Adipocyte (in vitro differentiated cells): ENCODE measurements at places on chromosomes 5 and 9.

GRCh38 chr5:157956271-157956885 lies 97.4 kb upstream of the CLINT1 start:
- DNase-seq, result no peak

GRCh38 chr9:114429488-114429887 lies 41.7 kb upstream of the AKNA start:
- no peak for DNase-seq

- DNase-seq, result no peak
Measured at GRCh38 chr5:163947848-163948666, 442.6 kb downstream of the MAT2B start.

- DNase-seq, result peak; percentile 10
Measured at GRCh38 chr5:55030676-55031369, 6.8 kb downstream of the GZMK start.

DNA sequence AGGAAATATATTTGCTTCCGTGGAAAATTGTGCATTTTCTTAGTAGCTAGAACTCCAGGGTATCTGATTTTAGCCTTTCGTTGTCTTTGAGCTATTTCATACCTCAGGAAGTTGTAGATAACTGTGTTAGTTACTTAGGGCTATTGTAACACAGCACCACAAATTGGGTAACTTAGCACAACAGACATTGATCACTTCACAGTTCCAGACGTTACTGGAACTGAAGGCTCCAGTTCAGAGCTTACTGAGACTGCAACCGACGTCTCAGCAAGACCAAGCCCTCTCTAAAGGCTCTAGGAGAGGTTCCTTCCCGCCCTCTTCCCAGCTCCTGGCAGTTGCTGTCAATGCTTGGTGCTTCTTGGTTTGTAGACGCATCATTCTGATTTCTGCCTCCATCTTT lies 17.7 kb upstream of the ANKRD33B start:
- no peak for DNase-seq

- no peak for DNase-seq
Measured at GRCh38 chr5:67050125-67050524, 146.5 kb downstream of the CD180 start.

GRCh38 chr9:132637351-132637750 lies 32.4 kb downstream of the DDX31 start:
- no peak for DNase-seq

DNA sequence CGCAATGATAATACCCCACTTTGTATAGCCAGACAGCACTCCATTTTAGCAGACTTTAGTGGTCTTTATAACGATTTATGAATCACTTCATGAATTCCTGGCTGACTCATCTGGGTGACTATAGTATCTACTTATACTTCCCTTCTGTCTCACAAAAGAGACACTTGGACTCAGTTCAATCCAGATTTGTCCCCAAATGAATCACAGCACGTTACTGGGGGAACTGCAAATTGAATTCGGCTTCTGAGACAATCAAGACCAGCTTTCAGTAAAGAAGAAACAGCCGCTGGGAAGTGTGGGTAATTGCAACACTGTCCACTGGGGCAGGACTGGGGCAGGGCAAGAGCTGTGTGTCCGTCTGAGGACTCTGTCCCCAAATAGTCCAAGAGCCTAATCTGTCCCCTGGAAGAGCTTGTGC lies 337.3 kb upstream of the RFX3 start:
- DNase-seq, result peak; percentile 87

DNA sequence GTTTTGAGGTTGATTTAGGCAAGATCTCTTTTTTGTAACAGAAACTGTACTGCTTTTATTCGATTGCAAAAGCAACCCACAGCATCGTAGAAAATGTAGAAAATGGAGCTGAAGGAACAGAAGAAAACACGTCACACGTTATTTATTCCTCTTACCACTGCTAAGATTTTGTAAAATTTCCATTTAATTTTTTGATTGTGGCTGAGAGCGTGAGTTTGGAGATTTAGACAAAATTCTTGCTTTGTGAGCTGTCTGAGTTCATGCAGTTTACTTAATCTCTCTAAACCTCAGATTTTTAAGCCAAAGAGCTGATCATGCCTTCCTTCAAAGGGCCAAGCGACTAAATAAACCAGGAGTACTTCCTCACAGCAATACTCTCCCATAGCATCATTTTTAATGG lies 24.8 kb downstream of the DPYSL3 start:
- peak; percentile 69 for DNase-seq

GRCh38 chr5:5372930-5373329 lies 49.5 kb upstream of the ICE1 start:
- no peak for DNase-seq

DNA sequence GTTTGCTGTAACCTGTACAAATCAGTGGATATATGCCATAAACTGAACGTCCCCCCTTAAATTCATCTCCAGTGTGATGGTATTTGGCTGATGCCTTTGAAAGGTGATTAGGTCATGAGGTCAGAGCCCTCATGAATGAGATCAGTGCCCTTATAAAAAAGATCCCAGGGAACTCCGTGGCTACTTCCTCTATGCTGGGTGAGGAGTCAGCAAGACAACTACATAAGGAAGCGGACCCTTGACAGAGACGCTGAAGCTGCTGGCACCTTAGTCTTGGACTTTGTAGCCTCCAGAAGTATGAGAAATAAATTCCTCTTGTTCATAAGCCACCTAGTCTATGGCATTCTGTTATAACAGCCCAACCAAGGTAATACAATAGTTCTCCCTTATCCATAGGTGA lies 215.1 kb upstream of the ZNF608 start:
- DNase-seq, result no peak

- no peak for DNase-seq
Measured at GRCh38 chr5:64585646-64586045, 79.8 kb downstream of the RGS7BP start.

DNA sequence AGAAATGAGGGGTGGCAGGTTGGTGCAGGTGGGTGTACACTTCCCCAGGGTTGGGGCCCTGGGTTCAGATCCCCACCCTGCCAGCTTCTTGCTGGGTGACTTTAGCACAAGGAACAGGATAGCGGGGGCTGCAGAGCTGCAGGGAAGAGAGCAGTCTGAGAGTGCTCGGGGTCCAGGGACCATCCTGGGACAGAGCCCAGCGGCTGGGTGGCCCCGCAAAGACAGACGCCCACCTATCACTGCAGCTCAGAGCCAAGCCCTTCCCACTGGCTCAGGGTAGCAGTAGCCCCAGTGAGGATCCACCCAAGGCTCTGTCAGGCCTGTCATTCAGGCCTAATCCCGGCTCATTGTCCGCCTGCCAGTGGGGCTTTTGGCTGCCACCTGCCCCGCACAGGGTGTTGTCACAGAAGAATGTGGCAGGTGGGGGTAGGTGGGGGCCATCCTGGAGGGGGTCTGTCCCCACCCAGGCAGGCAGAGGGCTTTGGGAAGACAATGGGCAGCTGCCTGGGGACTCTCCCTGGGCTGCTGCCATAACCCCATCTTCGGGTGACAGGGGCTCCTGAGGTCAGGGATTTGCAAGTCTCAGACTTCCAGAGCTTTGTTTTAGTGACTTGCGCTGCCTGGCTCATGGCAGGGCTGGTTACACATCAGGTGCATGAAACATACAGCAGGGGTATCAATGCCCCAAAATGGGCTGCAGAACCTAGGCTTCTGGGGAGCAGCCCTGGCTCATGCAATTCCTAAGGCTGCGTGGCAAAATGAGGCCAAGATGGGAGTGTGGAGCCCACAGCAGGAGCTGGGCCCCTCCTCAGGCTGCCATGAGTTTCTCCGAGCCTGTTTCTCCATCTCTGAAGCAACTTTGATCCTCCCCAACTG lies 52.1 kb downstream of the BARX1 start:
- no peak for DNase-seq

DNA sequence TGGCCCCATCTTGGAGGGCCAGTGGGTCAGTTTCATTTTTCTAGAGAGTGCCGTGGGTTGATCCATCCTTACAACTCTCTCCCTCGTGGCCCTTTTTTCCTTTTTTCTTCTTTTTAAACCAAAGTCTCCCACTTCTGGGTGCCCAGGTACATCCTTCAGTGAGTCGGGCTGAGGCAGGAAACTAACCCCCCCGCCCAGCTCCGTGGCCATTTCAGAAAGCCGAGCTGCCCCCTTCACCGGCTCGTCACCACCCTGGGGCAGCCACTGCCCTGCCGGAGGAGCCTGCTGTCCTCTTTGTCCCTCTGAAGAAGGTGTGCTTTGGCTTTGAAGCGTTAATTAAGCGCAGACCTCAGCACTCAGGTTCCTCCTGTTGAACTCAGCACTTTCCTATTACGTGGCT lies 5.2 kb downstream of the CFAP77 start:
- no peak for DNase-seq

- no peak for DNase-seq
Measured at GRCh38 chr9:10000669-10001068, 612.1 kb downstream of the PTPRD start.
